Stimulated activated CD4-positive, alpha-beta T cell treated with anti-CD3 and anti-CD28 coated beads, Interleukin-4, amount 100 ng/mL, for 24 hours (primary cell): ENCODE measurements at places on chromosomes 2 and 18.
A peak's percentile ranks its signal among the peaks of the same experiment; 100 is the strongest.

DNA sequence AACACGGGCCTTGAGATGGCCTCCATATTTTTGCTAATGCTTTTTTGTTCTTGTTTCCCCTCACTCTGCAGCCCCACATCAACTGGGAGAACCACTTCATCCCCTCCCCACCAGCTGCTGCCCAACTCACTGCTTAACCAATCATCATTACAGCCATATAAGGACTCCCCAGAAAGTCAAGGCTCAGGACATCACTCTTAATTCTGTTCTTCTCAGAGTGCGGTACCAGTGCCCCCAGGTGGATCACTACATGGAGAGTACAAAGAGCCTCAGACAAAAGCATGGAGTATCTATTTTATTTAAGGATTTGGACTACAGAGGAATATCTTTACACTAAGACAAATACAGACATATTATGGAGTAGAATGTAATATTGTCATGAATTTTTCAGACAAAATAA, 340.6 kb downstream of the PAX3 start:
- no peak for DNase-seq

DNA sequence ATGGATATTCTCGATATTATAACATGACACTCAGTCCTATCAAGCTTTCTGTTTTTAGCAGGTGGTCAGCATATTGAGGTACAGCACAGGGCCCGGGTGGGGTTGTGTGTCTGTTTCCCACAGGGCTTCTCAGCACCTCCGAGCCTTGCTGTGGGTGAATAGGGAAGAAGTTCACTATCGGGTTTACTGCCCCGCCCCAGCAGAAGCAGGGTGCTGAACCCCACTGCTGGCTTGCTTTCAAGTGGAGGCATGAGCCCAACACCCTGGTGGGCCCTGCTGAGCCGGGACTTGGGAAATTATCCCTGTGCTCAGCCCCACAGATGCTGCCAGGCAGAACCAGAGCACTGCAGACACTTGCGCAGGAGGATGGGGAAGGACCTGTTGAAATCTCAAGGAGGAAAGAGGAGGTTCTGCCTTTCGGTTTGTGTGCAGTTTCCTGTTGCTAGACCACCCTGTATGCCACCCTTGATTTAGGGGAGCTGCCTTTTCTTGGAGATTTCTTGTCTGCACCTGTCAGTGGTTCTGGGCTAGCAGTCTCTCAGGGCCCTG, 270.3 kb upstream of the SALL3 start:
- no peak for DNase-seq

DNA sequence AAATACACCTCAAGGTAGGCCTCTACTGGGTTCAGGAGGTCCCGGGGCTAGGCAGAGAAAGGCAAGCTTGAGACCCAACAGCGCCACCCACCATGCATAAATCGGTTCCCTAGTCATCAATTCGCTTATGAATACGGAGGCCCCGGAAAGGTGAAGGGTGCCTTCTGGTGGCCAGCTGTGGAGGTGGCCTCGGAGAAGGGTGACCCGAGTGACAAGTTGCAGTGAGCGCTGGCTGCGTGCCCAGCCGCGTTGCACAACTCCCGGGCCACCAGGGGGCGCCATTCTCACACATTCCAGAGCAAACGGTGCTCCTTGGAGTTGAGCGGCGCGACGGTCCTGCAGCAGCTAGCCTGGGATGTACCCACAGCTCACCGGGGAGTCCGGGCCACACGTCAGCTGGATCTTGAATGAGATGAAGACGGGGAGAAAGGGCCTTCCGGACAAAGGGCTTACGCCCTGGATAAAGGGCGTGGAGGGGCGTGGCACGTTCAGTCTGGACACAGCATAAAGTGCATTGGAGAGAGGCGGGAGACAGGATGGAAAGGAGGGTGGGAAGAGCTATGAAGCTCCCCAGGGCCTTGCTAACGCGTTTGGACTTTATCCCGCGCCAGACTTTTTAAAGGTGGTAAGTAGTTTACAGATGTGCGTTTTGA, 20.4 kb downstream of the TMSB10 start:
- DNase-seq: peak; percentile 99

GRCh38 chr2:239882331-239882732, 142.8 kb downstream of the NDUFA10 start:
- peak; percentile 65 for DNase-seq

DNA sequence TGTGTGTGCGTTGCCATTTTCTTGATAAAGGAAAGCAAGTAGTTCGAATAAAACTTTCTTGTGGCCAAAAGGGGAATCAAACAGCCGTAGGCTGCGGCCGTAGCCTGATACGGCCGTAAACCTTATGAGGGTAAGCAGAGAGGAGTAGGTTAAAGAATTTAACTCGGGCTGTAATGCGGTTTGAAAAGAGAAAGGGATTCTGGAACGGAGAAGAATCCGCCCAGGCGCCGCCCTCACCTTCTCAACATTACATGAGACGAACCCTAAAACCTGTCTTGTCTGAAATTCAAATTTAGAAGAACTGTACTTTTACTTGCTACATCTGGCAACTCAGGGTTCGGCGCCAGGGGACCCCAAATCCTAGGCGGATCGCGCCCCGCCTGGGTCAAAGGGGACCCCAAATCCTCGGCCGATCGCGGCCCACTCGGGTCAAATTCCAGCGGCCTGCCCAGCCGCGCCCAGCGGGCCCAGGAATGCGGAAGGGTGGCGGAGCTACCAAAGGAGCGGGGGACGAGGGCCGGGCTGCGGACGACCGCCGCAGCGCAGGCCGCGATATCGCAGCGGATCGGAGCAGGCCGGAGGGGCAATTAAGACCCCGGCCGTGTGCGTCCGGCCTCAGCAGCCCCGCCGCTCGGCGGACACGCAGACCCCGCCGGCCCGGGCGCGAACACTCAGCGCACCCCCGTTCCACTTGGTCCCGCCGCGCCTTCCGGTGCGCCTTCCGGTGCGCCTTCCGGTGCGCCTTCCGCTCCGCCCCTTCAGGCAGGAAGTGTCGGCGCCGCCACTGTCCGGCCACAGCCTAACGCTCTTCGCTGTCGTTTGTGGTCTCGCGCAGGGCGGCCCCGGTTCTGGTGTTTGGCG, at the start of gene MYL12B:
MYL12B (plus strand) TSS at position 761 of the 861 bp plus-strand sequence. CDS start 10,766 bp downstream, outside the sequence.
- DNase-seq: peak; percentile 78

DNA sequence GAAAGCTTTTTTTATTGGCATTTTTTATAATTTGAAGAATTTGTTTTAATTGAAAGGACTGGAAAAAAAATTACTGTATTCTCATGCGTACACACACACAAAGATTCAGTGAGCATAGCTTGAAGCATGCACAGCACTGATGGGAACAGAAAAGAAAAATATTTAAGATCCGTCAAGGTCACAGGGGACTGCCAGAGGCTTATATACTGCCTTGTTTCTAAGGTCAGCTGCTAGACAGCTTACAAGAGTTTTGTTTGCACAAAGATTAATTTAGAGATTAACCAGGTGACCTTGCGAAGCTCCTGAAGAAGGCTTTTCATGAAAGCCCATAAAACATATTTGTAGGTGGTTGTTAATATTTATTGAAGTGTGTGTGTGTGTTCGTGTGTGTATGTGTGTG, 396.3 kb downstream of the TRIB2 start:
- DNase-seq: no peak

DNA sequence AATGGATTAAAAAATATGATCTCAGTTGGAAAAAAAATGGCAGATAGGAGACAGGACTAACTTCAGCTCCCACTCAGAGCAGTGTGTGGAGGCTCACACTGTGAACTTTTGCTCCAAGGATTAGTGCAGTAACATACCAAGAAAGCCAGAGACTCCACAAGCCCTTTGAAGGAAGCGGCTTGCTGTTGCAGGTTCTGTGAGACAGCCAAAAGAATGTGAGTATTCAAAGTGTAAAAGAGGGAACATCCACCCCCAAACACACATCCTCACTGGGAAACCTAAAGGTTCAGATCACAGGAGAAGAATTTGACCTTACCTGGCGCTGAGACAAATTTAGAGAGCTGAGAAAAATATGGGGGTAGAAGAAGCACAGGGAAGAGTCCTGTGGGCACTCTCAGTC, 77.5 kb downstream of the FAM171B start:
- DNase-seq: no peak

GRCh38 chr18:75829091-75829490, 401.6 kb upstream of the SMIM21 start:
- DNase-seq: no peak

GRCh38 chr18:41072946-41073345, 882.1 kb upstream of the PIK3C3 start:
- no peak for DNase-seq

DNA sequence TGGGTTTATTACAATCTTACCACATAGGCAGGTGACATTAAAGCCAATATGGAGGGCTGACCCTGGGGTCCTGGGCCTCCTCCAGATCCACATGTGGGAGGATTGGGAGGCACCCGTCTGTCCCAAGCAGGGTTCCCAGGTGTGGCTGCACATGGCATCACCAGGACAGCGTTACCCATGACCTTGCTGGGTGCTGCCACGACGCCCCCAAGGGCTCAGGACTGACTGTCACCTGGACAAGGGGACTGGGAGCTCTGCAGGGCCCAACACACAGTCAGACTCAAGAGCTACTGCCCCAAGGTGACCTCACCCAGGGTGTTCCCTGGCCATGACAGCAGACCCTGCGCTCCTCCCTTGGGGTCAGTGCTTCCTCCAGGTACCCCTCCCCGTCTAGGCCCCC, 437.4 kb upstream of the MYT1L start:
- no peak for DNase-seq

DNA sequence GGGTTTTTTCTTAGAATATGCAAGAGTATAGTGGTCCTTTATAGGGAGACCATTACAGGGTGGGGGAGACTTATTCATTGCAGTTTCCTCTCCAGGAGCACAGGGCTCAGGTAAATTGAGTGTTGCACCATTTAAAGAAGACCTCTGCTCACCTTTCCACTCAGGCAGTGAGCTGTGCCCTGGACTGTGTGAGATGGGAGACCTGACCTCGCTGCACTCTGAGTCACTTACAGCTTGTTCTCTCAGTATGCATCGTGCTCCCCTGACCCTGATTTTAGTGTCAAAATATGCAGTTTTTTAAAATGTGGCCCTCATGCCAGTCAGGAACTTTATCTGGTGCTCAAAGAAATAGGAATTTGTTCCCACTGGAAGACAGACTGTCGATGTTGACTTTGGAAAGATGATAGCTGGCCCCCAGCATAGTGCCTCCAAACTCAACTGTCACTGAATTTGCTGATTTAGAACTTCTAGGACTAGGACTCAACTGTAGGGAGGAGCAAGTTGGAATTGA, 146.7 kb upstream of the EPAS1 start:
- no peak for DNase-seq

DNA sequence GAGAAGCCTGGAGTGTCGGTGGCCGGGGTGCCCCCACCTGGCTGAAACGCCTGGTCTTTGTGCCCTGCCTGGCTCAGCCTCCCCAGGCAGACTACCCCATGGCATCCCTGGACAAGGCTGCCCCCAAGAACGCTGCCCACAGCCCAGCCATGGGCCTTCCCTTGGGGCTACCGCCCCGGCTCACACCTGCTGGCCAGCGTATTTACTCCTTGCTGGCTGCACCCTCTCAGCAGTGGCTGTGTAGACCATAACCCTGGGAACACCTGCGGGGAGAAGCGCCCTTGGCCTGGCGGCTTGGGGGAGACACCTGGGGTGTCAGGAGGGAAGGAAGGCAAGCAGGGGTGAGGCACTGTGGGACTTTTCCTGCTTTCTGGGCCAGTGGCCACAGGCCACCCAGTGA, 17.3 kb downstream of the CAPN10 start:
- DNase-seq: no peak

- no peak for DNase-seq
These were observed 28.1 kb upstream of the CAB39 start for GRCh38 chr2:230684270-230685168.

DNA sequence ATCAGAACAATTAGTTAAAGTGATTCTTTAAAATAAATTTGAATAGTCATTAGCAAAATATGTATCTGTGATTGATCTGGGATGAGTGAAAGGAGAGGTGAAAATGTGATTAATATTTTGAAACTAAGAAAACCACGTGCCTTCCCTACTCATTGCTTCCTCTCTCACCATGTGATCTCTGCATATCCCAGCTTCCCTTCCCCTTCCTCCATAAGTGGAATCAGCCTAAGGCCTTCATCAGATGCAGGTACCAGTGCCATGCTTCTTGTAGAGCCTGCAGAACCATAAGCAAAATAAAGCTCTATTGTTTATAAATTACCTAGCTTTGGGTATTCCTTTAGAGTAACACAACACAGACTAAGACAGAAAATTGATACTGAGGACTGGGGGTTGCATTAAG, 11.2 kb upstream of the STAT1 start:
- DNase-seq: no peak

GRCh38 chr2:224038049-224038829, 847 bp downstream of the SERPINE2 start:
- peak; percentile 44 for DNase-seq

DNA sequence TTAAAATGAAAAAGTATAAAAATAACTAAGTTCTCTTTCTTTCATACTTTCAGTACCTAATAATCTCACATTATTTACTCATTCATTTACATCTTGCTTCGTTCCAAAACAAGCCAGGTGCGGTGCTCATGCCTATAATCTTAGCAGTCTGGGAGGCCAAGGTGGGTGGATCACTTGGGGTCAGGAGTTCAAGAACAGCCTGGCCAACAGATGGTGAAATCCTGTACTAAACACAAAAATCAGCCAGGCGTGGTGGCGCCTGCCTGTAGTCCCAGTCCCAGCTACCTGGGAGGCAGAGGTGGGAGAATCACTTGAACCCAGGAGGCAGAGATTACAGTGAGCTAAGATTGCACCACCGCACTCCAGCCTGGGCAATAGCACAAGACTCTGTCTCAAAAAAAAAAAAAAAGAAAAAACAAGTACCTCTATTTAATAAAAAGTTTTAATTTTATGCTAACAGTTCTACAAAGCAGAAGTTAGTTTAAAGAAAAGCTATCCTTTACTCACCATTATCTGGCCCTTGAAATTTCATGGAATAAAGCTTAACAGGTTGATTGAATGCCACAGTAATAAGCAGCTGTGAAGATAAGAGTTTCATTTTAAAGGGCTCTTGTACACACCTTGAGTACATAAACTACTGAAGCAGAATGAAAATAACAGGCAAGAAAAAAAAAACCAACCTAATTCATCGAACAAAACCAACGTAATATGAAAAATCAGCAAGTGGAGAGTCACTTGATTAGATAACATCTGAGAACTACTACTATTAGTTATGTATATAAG, 22.5 kb downstream of the TXNL1 start:
- no peak for DNase-seq

DNA sequence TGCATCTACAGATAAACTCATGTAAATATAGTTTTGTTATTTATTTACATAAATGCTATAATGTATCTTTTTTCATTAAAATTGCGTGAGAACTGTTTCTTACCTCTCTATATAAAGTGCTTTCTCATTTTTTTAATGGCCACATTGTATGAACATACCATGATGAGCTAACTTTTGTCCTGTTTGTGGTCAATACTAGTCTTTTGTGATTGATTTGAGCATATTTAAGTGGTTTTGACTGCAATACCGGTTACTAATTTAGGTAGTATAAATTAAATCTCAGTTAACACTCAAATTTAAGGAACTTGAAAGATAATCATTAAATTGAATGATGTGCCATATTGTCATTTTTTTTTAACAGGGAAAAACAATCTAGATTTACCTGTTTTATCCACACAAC, 108.2 kb downstream of the HAUS1 start:
- DNase-seq: no peak

DNA sequence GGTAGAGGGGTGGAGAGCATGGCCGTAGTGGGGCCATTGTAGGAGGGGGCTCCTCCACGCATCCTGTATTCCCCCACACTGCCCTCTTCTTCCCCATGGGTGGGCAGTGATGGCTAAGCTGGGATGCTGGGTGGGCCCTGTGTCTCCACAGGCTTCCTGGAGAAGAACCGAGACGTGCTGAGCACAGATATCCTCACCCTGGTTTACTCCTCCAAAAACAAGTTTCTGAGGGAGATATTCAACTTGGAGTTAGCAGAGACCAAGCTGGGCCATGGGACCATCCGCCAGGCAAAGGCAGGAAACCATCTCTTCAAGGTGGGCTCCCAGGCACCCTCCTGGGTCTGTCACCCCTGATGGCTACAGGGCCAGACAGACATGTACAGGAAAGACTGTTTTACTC, 52.8 kb downstream of the MYO7B start:
- no peak for DNase-seq
